ENCODE measurements at places on chromosomes 11 and 22.

- no peak for DNase-seq
These were observed 38.7 kb downstream of the BUD13 start for GRCh38 chr11:116733969-116734508.

- DNase-seq, result no peak
These were observed 155.1 kb upstream of the SOX6 start for GRCh38 chr11:16511116-16512114.

DNA sequence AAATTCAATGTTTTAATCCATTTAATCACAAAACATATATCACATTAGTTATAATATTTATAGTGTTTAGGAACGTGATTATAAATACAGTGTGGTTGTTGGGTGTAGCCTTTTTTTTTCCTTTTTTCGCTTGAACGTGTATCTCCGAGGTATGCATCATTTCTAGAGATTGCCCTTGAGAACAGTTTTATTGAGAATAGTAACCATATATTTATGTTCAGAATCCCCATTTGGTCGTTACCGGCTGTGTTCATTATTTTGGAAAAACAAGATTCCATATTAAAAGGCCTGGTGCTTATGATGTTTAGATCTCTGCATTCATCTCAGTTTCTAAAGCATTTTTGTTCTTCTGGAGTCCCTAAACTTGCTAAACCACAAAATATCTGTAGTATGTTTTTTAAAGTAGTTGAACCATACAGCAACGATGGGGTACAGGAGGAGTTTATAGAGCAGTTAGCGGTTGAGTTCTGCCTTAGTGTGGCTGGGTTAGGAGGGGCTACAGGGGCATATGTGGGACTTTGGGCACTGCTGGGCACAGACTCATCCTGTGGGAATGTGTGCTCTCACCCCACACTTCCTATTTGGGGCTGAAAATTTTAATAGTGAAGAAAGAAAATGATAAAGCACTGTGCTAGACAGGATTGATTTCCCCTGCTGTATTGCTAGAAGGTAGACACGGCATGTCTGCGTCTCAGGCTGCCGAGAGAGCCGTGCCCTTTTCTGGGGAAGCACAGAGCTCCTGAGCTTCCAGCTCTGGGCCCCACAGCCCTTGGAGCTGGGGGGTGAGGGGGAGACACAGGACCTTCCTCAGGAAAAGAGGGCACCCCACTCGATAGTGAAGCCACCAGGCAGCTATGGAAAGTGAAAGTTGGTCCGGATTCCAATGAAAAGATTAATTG lies 81.5 kb upstream of the PPARA start:
- no peak for DNase-seq

DNA sequence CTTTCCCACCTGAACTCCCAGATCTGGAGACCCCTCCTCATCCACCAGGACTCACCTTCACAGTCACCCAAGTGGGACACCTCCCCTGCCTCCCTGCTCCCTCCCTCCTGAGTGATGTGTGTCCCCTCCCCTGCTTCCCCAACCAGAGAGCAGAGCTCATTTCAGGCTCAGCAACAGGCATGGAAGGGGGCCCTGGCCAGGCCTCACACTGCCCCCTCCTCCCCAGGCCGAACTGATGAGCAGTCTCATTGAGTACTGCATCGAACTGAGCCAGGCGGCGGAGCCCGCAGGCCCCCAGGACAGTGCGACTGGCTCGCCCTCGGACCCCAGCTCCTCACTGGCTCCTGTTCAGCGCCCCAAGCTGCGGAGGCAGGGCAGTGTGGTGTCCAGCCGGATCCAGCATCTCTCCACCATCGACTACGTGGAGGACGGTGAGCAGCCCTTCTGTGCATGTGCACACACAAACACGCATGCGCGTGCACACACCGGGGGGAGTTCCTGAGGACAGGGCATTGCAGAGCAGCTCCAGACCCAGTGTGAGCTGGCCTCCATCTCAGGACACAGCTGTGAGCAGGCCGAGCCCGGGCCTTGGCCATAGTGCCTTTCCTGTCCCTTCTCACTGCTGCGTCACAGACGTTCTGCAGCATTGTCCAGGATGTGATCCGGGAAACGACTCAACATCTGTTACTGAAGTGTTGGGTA lies 17.8 kb upstream of the NEAT1 start:
- no peak for DNase-seq

GRCh38 chr11:69599502-69599901 lies 41.5 kb upstream of the CCND1 start:
- no peak for DNase-seq

DNA sequence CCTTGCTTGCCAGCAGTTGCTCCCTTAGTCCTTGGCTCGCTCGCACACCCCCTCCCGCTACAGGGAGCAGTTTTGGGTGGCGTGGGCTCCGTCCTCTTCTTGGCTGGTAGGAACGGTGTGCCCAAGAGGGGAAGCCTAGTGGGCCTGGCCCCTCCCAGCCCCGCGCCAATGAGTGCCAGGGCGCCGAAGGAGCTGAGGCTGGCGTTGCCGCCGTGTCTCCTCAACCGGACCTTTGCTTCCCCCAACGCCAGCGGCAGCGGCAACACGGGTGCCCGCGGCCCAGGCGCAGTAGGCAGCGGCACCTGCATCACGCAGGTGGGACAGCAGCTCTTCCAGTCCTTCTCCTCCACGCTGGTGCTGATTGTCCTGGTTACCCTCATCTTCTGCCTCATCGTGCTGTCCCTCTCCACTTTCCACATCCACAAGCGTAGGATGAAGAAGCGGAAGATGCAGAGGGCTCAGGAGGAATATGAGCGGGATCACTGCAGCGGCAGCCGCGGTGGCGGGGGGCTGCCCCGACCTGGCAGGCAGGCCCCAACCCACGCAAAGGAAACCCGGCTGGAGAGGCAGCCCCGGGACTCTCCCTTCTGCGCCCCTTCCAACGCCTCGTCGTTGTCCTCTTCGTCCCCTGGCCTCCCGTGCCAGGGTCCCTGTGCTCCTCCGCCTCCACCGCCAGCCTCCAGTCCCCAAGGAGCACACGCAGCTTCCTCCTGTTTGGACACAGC lies 1.6 kb downstream of the C11orf87 start:
- no peak for DNase-seq

- no peak for DNase-seq
These were observed 301.3 kb upstream of the TENM4 start for GRCh38 chr11:79742176-79742575.

All from activated CD4-positive, CD25-positive, alpha-beta regulatory T cell (primary cell).